ENCODE measurements at places on chromosomes 1 and 21.

- DNase-seq: peak; percentile 83
These were observed 81.8 kb downstream of the RUNX3 start for GRCh38 chr1:24847995-24848881.

GRCh38 chr1:235246022-235246948 is 81.7 kb downstream of the ARID4B start:
- no peak for DNase-seq

DNA sequence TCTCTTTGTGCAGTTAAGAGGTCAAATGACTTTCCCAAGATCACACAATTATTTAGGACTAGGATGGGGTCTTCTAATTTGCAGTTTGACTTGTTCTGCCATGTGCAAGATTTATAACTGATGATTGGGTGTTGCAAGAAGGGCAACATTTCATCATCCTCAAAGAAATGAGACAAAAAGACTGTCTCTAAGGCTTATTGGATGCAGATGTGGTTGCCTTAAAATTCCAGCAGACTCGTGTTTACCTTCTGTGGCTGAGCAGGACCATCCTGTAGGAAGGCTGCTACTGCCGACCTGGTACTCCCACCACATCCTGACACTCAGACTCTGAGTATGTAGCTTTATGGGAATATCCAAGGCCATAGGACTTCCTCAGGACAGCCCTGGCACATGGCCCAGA is 99.9 kb upstream of the SGIP1 start:
- DNase-seq: no peak

- DNase-seq: peak; percentile 53
These were observed 4.6 kb downstream of the ID3 start for GRCh38 chr1:23554481-23555269.

- no peak for DNase-seq
These were observed 4.1 kb downstream of the RIPK4 start for GRCh38 chr21:41762753-41763152.

DNA sequence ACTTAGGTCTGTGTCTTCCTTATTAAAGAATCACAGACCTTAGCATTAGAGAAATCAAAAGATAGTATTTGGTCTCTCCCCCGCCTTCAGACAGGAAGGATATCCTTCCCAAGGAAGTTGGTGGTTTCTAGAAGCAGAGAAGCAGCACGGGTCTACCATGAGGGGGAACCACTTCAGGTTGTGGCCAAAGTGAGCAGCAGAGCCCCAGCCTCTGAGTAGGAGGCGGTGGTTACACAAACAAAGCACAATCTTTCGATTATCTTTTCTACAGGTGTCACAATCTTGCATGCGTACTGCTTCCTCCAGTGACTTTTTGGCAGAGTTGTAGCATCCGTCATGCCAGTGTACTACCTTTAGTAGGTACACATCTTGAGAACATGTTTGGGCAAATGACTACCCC is 8.8 kb downstream of the PGLYRP4 start:
- DNase-seq: no peak

- DNase-seq: no peak
These were observed 51.4 kb downstream of the PTBP2 start for GRCh38 chr1:96772972-96773371.

DNA sequence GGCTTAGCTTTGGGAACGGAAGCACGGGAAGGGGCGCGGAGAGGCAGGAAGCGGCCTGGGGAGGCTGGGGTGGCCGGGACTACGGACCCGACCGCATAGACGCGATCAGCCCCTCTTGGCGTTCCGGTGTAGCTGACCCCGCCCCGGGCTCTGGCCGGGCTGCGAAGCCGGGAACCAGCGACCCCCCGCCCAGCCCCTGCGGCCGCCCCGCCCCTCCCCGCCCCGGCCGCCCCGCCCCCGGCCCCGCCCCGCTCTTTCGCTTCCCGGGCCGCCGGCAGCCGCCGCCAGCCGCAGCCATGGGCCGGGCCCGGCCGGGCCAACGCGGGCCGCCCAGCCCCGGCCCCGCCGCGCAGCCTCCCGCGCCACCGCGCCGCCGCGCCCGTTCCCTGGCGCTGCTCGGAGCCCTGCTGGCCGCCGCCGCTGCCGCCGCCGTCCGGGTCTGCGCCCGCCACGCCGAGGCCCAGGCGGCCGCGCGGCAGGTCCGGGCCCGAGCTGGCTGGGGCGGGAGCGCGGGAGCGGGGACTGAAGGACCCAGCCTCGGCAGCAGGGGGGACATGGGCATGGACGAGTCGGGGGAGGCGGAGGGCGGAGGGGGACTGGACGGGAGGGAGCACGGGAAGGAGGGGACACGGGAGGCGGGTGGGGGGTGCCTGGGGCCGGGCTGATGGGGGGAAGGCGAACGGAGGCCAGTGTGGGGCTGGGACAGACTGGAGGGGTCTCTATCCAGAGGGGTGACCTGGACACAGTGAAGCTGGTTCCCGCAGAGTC is at the start of gene SELENON:
SELENON (plus strand) TSS at position 259 of the 768 bp plus-strand sequence; CDS start at position 297, 38 bp downstream.
- no peak for DNase-seq

GRCh38 chr1:93768380-93768863 is 86.8 kb upstream of the BCAR3 start:
- DNase-seq: no peak

GRCh38 chr1:54866801-54867716 is 19.9 kb downstream of the DHCR24 start:
- DNase-seq: no peak

DNA sequence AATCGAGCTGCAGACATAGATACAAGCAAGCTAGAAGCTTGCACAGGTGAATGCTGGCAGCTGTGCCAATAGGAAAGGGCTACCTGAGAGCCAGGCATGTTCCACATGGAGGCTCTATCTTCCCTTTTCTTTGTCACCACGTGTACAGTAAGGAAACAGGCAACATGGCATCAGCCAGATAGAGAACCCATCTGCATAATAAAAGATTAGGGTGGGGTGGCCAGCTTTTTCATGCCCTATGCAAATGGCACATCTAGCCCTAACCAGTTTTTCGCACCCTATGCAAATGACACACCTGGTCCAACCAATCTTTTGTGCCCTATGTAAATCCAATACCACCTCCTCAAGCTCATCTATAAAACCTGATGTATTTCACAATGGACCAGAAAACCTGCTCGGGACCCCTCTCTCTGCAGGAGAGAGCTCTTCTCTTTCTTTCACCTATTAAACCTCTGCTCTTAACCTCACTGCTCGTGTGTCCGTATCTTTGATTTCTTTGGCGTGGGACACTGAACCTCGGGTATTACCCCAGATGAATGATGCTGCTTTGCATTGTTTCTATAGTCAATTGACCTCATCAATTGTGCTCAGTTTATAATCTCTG is 93.9 kb downstream of the SLC30A10 start:
- no peak for DNase-seq

Measured in stimulated activated CD8-positive, alpha-beta memory T cell treated with anti-CD3 and anti-CD28 coated beads, Interleukin-4, amount 100 ng/mL, for 1 hour (primary cell).